Activated CD4-positive, alpha-beta T cell treated with anti-CD3 and anti-CD28 coated beads, Interleukin-2, Interleukin-6, amounts not matched to agents 100 ng/mL and 50 ng/mL, durations not matched to agents 16 hours and 8 hours (primary cell): ENCODE measurements at places on chromosomes 7 and 10.

GRCh38 chr10:120262857-120263547, 194.0 kb upstream of the PLPP4 start:
- no peak for DNase-seq

- no peak for DNase-seq
These were observed 141.1 kb upstream of the LRRTM3 start for GRCh38 chr10:66784770-66785169.

- no peak for DNase-seq
These were observed 151.5 kb upstream of the AGR3 start for GRCh38 chr7:17033245-17033644.

DNA sequence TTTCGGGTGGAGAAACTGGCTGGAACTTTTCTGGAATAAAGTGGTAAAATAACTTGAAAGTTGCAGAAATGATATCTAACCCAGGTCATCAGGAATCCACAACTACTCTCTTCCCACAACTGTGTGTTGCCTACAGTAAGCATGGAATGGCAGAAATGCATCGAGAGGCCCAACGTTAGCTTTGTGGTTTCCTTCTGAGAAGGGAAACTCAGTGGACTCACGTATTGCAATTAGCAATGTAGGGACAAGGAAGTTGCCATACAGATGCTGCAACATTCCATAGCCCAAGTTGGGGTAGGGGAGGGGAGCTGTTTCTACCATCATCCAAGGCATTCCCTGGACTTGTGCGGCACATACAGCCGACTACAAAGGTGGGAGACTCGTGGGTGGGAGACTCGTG, 1.9 kb downstream of the PON1 start:
- DNase-seq = no peak

- no peak for DNase-seq
These were observed 24.8 kb downstream of the FKBP6 start for GRCh38 chr7:73352784-73353183.

DNA sequence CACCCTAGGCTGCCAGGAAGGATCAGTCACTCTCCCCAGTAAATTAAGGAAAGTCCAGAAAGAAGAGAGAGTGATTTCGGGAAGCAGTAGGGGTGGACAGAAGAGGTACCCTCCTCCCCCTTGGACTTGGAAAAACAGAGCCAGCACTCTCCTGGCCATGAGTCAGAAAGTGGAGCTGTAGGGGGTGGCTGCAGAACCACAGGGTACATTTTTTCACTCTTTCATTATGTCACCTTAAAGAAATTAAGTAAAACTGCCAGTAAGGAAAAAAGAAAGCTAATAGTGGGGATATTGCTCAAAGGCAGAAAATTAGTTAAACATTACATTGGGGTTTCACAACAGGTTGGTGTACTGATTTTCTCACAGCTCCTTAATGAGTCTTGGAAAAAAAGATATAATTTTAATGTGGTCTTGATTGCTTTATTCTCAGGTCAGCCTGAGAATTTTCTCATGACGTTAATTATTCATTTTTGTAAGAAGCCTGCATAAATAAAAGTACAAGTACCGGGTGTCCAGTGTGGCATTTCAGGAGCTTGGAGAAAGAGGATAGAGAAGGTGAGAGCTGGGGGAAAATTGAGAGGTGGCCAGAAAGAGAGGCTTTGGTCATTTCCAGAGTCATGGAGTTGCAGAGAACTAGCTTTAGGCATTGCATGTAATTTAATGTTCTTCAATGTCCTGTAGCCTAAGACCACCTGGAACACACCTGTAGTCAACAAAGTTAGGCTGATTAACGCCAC, 23.2 kb upstream of the AOAH start:
- DNase-seq = no peak

DNA sequence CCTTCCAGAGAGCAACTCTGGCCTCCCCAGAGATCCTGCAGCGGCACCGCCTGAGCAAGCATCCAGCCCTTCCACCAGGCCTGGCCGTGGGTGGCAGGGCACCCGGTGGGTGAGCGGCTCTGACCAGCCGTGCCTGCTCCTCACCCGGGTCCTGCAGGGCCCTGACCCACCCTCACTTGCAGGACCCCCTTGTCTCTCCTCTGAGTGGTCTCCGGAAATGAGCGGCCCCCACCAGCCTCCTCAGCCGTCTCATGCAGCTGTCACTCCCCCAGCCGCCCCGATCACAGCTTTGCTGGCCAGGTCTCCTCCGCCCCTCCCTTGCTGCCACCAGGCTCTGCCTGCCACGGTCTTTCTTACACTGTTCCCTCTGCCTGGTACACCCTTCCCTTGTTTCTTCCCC, 218.2 kb downstream of the TCERG1L start:
- DNase-seq = no peak

DNA sequence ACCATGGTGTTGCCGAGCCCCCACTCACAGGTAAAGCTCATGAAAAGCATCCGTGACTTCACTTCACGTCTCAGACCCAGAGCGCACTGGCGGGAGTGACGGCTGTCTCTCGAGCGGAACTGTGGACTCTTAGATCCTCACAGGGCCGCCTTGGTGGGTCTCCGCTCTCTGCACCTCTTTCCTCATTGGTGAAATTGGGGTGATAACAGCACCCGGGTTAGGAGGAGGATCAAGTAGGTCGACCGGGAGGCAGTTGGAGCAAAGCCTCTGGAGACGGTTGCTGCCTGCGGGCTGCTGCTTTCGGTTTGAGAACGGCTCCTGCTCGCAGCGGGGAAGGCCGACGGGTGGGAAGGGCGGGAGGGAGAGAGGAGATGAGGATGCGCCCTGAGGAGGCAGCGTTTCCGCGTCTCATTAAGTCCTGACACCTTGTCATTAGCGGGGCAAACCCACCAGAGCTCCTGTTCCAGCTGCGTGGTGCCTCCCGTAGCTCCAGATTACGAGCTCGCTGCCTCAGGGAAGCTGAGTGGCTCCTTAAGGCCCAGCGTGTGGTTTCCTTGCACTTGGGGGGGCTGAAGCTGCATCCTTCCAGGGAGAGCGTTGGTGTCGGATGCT, 51.9 kb upstream of the CFAP46 start:
- no peak for DNase-seq

DNA sequence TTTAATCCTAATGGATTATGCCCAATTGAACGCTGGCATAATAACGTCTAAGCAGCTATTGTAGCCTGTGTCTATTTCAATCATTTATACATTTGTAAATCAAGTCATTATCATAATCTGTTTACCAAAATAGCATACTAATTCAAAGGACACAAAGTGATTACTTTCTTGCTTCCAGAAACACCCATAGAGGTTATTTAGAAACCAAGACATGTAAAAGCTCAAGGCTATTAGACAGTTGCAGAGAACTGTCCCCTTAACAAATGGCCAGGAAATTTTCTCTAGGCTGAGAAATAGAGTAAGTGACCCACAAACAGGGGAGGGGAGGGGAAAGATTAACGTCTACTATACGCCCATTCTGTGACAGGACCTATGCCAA, 455.7 kb downstream of the PARD3 start:
- DNase-seq = no peak

DNA sequence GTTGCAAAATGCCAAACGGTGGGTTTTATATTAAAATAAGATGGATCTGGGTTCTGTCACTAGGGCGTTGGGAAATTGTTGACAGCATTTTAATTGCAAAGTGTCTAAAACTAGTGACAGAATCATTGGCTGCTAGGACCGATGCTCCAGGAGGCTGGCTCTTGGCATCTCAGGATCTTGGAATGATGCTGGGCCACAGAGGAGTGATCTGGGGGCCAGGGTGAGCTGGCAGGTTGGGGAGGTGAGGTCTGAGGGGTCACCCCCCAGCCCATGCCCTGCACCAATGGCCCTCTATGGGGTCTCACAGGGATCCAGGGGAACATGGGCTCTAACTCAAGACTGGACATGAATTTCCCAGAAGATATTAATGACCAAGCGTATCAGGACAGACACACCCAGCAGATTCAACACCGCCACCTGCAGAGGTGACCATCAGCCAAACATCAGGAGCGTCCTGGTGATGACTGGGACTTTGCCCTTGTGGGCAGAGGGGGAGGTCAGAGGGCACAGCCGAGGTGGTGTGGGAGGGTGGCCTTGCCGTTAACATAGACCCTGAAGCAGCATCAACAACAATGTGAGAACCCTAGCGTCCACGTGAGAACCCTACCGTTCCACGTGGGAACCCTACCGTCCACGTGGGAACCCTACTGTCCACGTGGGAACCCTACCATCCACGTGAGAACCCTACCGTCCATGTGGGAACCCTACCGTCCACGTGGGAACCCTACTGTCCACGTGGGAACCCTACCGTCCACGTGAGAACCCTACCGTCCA, 89.0 kb upstream of the PPP2R2D start:
- DNase-seq = no peak

- DNase-seq = no peak
These were observed 37.1 kb upstream of the ITGB1 start for GRCh38 chr10:32995066-32995622.

DNA sequence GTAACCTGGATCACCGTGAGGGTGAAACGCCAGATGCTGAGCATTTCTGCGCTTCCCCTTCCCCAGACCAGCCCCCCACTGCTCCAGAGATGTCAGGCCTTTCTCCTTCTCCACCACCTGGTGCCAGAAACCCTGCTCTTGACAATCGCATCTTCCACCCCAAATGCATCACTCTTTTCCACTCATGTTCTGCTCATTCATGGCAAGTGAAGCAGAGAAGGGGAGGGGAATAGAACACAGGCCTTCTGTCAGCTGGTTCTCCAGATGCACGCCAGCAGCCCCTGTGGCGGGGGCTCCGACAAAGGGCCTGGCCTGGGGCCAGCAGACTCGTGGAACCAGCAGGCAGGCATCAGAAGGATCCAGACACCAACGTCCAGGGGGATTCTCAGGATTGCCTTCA, 68.5 kb upstream of the SVIL start:
- no peak for DNase-seq
